ENCODE measurements at places on chromosomes 1 and 21.

- DNase-seq = no peak
Observed at GRCh38 chr1:223652436-223652941, 13.0 kb downstream of the CAPN8 start.

- DNase-seq = no peak
Observed at GRCh38 chr1:12745992-12746323, at the start of gene CFAP107. Gene CFAP107 (plus strand): TSS chr1:12746200. CDS start chr1:12746431, 231 bp downstream.

GRCh38 chr1:221961532-221962292 lies 219.8 kb upstream of the DUSP10 start:
- DNase-seq = peak; percentile 18

DNA sequence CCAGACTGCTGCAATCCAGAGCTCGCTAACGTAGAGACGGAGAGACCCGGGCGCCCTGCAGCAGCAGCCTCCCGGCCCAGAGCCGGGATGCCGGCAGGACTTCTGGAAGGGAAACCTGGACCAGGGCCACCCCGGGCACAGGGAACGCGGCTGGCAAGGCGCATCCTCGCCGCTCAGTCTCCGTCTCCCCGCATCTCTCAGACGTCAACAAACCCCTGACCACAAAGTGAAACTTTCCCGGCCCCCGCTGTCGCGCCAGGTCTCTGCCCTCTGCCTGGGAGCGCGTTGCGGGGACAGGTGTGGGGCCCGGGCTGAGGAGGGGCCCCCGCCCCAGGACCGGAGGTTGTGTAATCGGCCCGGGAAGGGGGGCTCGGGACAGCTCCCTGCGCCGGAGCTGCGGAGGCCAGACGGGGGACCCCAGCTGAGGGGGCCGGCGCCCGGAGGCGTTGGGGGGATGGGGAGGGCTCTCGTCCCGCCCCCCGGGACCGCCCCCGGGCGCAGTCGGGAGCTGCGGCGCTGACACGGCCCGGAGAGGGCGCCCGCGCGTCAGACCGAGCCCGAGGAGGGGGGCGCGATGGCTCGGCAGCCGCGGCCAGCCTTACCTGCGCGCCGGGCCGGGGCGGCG lies 116.6 kb upstream of the HIVEP3 start:
- DNase-seq = peak; percentile 37

DNA sequence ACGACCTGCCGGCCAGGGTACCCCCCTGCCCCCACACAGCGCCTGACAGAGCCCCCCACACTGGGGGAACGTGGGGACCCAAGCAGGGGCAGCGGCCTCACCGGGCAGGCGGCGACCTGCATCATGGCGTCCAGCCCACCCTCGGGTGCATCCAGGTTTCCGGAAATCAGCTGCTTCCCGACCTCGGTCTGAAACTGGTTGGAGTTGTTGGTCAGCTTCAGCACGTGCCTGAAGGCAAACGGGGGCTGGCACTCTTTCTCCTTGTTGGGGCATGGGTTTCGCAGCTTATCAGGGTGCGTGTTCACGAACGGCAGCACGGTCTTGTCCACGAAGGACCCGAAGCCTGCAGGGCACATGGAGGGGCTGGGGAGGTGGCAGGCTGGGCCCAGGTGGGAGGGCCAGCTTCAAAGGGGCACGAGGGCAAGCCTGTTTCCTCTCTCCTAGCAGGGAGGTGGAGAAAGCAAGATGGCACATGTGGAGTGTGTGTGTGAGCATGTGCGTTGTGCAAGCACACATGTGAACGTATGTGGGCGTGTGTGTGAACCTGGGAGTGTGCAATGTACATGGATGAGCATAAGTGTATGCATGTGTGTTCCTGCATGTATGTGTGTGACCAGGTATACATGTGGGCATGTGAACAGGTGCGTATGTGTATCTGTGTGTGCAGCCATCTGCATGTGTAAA lies 19.2 kb downstream of the ITGB2 start:
- DNase-seq = no peak

DNA sequence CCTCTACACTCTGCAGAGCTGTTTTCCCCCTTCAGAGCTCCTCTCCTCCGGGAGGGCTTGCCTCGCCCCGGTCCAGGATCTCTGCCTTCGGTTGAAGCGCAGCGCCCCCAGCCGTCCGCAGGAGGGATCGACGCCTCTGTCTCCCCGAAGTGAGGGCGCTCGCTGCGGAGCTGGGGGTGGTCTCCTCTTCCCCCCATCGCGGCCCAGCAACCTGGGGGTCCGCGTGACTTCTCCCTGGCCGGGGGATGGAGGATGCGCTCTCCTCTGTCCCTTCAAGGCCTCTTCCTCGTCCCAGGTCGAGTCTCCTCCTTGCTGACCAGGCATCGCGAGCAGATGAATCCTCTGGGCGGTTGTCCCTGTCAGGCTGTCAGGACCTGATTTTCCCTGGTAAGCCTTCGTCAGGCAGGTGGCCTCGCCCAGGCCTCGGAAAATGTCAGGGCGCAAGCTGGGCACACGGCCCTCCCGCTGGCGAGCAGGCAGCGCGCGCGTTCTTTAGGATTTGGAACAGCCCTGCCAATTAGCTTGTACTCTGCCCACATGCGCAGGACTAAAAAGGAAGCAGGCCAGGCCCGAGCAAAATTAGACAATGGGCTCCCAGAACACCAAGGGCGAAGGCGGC lies 90.5 kb downstream of the EDEM3 start:
- DNase-seq = peak; percentile 72

- DNase-seq = no peak
Observed at GRCh38 chr1:164709541-164710278, 150.7 kb downstream of the PBX1 start.

Data from mucosa of gallbladder (tissue), 1 donor.